NCI-H1105 treated with DMSO at 0.1 percent for 48 hours (cell line): ENCODE measurements at places on chromosomes 3 and 15.

DNA sequence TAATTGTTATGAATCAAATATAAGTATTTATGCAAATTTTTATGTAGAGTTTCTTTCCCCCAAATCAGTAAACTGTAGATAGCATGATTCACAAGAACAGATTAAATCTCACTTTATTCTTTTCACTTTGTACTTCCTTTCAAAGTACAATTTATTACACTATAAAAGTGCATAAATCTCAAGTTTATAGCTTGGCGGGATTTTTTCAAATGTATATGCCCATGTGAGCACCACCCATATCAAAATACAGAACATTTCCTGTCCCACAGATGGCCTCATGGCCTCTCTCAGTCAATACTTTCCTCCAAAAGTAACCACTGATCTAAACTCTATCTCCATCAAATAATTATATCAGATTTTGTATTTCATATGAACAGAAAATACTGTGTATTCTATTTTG is 196.1 kb upstream of the THRB start:
- DNase-seq = no peak

DNA sequence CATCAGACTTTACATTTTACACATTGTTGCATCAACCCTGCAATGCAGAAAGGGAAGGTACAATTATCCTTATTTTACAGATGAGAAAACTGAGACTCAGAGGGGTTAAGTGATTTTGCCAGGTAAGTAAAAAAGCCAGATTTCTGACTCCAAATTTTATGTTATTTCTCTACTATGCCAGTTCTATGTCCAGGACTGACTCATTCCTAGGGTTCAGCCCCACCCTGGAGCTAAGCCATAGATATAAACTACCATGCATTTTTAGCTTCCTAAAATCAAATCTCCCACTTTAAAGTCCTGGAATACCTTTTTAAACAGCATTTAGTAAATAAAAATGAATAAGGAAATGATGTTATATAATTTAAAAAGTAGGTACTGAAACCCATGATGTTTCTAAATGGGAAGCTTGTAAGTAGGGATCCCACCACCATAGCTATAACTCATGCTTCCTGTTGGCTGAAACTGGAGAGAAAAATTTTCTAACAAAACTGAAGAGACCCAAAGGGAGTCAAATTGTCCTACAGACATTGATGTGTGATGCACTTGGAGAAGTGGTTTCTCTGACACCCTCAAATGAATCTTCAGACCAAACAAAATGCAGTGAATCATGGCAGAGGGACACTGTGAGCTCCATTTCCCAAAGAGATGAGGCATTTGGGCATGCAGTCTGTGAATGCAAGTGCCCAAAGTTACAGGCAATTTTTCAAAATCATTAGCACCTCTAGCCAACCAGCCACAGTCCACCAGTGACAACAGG is 301.7 kb upstream of the UMPS start:
- no peak for DNase-seq

GRCh38 chr3:12689997-12690711 is 26.2 kb upstream of the RAF1 start:
- no peak for DNase-seq

GRCh38 chr3:188092648-188093047 is 61.3 kb upstream of the LPP start:
- DNase-seq = no peak

- no peak for DNase-seq
These were observed 408.7 kb downstream of the CNTN6 start for GRCh38 chr3:1501406-1502115.

GRCh38 chr15:40746916-40747418 is 8.1 kb downstream of the RMDN3 start:
- DNase-seq = no peak

- DNase-seq = no peak
These were observed 460.6 kb upstream of the ALCAM start for GRCh38 chr3:104906001-104906639.

GRCh38 chr3:65484964-65485363 is 553.8 kb downstream of the MAGI1 start:
- no peak for DNase-seq

DNA sequence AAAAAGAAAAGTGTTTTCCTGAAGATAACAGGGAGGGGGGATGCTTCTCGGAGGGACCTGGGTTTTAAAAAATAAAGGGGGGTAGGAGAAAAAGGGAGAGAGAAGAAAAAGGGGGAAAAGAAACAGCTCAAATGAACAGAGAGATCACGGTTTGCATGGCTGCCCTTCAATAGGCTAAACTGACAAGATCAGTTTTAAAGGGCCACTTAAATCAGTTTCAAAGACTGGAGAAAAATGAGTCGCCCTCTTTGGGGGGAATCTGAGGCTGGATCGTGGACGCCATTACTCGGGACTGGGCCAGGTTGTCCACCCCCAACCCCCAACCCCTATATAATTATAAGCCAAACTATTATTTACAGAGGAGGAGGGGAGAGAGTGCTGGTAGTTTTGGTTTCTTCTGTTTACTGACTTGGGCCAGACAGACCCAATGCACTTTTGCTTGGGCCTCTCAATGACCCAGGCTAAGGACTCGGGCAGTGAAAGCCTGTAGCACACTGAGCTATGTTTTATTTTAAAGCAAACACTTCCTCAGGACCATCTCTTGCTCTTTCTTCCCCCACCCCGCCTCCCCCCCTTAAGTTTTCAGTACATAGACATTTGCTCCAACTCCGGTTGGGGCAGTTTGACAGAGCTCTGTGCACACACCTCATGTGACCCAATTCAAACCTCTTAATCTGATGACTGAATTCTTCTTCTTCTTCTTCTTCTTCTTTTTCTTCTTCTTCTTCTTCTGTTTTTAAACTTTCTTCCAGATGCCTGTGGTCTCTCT is 6.3 kb downstream of the NR2F2 start:
- DNase-seq = no peak

- no peak for DNase-seq
These were observed 27.2 kb downstream of the MKRN2 start for GRCh38 chr3:12584083-12584482.

- DNase-seq = no peak
These were observed 37.3 kb upstream of the PRTG start for GRCh38 chr15:55780292-55780691.

GRCh38 chr3:191627064-191627463 is 166.1 kb downstream of the PYDC2 start:
- DNase-seq = no peak

- DNase-seq = no peak
These were observed 40.4 kb downstream of the ACSBG1 start for GRCh38 chr15:78193731-78194567.

- peak; percentile 50 for DNase-seq
These were observed 4.7 kb downstream of the CEP152 start for GRCh38 chr15:48806151-48806550.

GRCh38 chr3:50388016-50388719 is 28.8 kb upstream of the TMEM115 start:
- DNase-seq = no peak

- no peak for DNase-seq
These were observed 835.9 kb upstream of the GRM7 start for GRCh38 chr3:6025032-6025431.

- DNase-seq = no peak
These were observed 33.5 kb upstream of the ST6GAL1 start for GRCh38 chr3:186896875-186897274.

- peak; percentile 79 for DNase-seq
These were observed 27.9 kb upstream of the IL1RAP start for GRCh38 chr3:190485830-190486532.

DNA sequence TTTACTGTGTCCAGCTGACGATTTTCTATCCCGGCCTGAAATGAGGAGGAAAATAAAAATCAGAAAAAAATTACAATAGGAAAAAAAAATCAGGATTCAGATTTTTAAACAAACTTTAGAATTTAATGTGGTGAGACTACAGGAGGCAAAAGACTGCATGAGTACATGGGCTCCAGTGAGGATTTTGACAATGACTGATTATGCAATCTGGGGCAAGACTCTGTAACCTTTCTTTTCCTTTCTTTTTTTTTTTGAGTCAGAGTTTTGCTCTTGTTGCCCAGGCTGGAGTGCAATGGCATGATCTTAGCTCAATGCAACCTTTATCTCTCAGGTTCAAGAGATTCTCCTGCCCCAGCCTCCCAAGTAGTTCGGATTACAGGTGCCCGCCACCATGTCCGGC is 29.9 kb downstream of the SPG11 start:
- DNase-seq = no peak

GRCh38 chr15:56241374-56242105 is 2.1 kb downstream of the RFX7 start:
- peak; percentile 11 for DNase-seq

- DNase-seq = no peak
These were observed 74.8 kb upstream of the PIAS1 start for GRCh38 chr15:67979281-67979680.

DNA sequence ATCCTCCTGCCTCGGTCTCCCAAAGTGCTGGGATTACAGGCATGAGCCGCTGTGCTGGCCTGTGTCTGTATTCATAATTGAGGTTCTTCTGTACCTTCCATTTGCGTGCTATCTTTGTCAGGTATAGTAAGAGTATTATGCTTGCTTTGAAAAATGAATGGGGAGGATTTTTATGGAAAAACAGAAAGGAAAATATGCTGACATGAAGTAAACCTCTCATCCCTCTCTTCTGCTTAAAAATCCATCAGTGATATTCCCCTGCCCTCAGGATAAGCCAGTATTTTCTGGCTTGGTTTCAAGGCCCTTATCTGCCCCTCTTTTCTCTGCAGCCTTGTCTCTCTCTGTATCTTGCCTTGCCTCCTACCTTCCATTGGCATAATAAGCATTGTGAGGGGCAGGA is 80.7 kb downstream of the NR1D2 start:
- no peak for DNase-seq

- no peak for DNase-seq
These were observed 41.9 kb upstream of the THBS1 start for GRCh38 chr15:39538936-39539335.

GRCh38 chr3:115688418-115688817 is 65.1 kb downstream of the GAP43 start:
- DNase-seq = no peak

GRCh38 chr15:64456634-64457108 is 3.7 kb upstream of the ZNF609 start:
- no peak for DNase-seq

DNA sequence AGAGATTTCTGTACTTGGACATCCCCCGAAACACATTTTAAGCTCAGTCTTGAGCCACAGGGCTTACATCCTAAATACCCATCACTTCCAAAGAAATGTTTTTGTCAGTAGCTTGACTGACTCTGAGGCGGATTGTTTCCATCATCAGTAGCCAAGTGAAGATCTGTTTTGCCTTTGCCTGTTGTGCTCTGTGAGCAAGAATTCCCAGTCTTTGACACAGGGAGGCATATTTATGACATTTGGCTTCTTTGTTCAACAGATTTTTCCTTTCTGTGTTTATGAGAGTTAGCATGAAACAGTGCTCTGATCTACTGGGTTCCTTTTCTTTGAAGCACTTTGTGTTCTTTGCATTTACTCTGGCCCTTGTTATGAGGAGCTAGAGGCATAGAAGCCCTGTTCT is 132.1 kb upstream of the CDIN1 start:
- no peak for DNase-seq

GRCh38 chr3:152289708-152290107 is 21.0 kb downstream of the MBNL1 start:
- no peak for DNase-seq

GRCh38 chr3:190983875-190984274 is 121.4 kb upstream of the GMNC start:
- DNase-seq = no peak

DNA sequence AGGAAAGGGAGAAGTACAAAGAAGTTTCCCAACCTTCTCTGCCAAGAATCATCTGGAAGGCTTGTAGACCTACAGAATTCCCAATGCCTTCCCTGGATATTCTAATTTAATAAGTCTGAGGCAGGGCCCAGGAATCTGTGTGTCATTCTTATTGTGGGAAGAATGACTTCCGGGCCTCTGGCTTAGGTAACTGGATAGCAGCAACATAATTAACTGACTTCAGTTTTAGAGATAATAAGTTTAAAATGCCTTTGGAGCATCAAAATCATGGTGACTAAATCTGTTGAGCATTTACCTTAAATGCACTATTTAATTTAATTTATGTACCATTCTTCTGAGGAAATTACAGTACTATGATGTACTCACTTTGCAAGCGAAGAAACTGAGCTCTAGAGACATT is 44.3 kb upstream of the TM4SF1 start:
- DNase-seq = no peak

- DNase-seq = peak; percentile 2
These were observed 253.7 kb downstream of the GAP43 start for GRCh38 chr3:115876876-115877614.

GRCh38 chr15:101049856-101050622 is 130.9 kb downstream of the LRRK1 start:
- no peak for DNase-seq

- DNase-seq = no peak
These were observed 94.8 kb downstream of the GBE1 start for GRCh38 chr3:81666502-81667121.

- DNase-seq = no peak
These were observed 42.3 kb upstream of the GALNT15 start for GRCh38 chr3:16132190-16132589.

- peak; percentile 2 for DNase-seq
These were observed 307.9 kb upstream of the MDFIC2 start for GRCh38 chr3:70620367-70620766.

- DNase-seq = no peak
These were observed 9.0 kb upstream of the TSC22D2 start for GRCh38 chr3:150399060-150399459.

DNA sequence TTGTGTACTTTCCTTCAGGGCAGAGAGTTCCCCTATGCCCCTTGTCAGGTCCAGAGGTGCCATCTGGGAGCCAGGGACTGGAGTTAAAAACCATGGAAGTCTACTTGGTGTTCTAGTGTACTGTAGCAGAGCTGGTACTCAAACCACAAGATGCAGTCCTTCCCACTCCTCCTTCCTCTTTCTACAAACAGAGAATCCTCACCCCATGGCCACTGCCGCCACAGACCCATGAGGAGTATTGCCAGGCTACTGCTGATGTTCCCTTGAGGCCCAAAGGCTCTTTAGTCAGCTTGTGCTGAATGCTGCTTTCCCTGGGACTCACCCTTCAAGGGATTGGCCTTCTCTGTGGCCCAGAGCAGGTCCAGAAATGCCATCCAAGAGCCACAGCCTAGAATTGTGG is 229.2 kb upstream of the ZPLD1 start:
- DNase-seq = no peak

DNA sequence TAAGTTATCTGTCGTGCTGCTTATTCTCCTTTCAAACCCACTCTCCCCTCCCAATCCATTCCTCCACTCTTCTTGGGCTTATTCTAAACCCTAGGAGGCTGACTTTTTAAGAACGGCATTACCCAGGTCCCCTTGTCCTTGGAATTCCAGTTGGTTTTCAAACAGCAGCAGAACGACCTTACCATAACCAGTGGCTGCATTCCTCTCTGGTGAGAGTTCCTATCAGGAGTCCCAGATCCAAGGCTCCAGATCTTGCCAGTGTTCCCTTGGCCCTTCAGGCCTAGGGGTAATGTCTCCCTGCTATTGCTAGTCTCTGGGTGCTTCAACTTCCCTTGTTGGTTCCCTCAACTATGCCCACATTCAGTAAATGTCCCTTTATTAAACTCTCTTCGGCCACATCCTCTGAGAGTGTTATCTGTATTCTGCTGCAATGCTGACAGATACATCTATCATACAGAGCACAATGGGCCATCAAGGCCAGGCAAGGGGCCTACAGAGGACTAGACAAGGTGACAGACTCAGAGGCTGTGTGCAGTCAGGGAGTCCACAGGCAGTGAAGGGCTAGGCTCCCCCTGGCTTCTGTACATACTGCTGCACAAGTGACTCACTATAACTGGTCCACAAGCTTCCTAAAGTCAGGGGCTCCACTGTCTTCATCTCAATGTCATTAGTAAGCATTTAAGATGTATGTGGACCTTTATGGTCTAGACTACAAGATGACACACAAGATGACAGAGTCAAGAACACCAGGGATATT is 10.1 kb downstream of the LYSMD2 start:
- no peak for DNase-seq

GRCh38 chr3:101702726-101703125 is 16.2 kb upstream of the RPL24 start:
- DNase-seq = no peak
